ENCODE measurements at places on chromosomes 4 and X.

DNA sequence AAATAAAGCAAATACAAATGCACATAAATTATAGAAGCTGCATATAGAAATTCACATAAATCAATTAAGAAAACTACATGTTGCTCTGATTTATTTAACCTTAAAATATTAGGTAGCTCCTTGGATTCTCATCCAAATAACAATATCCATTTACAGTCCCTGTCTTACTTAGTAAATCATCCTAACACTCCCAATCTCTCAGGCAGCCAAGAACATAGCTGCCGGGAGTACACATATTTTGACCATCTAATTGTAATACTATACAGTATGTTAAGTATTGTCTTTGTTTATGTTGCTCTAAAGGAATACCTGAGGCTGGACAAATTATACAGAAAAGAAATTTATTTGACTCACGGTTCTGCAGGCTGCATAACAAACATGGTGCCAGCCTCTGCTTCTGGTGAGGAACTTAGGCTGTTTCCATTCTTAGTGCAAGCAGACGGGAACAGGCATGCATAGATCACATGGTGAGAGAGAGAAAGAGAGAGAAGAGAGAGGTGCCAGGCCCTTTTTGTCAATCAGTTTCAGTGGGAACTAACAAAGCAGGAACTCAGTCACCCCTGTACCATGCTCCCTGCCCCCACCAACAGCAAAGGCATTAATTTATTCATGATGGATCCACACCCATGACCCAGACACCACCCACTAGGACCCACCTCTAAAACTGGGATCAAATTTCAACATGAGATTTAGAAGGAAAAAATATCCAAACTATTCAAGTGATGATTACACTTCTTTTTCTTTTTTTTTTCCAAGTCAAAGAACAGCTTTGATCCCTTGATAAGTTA lies 614.8 kb upstream of the TECRL start:
- DNase-seq: no peak

DNA sequence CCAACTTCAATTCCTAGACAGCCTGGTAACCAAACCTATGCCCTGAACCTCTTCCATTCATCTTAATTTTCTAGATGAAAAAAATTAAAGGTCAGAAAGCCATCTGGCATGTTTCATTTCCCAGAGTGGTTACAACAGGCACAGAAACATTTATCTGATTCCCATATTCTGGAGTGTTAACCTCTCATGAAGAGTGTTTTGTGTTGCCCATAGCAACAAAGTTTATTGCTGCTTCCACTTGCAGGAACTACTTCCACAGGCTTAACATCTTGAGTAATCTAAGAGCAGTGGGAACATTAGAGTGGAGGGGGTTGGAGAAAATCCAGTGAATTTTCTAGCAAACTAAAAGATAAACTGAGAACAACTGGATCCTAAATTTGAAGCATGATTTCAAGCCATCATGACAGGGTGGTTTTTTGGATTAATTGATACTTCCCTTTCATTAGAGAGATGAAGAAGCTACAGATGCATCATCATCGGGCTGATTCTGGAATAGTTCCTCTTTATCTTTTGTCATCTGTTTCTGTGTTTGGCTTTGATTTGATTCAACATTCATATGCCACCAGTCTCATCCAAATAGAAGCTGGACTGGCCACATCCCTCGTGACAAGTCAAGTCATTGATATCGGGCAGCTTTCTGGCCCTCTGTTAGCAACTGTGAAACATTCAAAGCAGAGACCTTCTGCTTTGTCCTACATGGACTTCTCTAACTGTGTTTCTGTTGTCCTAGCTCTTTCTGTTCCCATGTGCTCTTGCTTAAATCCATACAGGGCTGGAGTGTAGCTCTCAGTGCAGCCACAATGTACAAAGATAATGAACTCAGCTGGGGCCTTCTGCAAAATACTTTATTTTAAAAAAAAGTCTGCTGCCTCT lies 167.3 kb downstream of the MID1IP1 start:
- DNase-seq: no peak

DNA sequence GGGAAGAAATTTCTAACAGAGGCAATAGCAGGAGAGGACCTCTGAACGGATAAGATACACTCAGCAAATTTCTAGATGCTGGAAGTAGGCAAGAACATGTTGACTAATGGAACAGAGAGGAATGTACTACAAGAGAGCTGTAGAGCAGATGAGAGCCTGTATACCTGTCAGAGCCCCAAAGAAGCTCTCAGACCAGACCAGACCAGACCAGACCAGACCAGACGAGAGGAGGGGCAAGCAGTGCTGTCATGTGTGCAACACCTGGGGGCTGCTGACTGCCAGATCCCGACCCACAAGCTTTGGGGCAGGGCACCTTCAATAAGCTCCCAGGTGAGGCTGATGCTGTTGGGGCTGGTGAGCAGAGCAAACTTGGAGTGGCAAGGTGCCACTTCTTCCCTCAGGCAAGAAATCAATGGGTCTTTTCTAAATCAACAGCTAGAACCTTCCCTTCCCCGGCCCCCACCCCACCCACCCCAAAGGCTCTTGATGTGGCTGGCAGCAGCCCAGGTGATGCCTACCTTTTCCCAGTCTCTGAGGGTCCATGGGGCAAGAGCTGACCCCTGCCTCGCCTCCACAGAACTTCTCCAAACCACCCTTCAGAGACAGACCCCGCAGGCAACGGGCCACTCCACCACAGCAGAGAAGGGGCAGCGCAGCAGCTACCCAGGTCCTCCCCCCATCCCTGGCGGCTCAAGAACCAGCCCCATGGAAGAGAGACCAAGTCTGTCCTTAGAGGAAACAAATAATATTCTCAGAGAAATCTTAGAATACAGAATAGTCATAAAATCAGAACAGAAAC lies 32.7 kb downstream of the MECP2 start:
- DNase-seq: no peak

DNA sequence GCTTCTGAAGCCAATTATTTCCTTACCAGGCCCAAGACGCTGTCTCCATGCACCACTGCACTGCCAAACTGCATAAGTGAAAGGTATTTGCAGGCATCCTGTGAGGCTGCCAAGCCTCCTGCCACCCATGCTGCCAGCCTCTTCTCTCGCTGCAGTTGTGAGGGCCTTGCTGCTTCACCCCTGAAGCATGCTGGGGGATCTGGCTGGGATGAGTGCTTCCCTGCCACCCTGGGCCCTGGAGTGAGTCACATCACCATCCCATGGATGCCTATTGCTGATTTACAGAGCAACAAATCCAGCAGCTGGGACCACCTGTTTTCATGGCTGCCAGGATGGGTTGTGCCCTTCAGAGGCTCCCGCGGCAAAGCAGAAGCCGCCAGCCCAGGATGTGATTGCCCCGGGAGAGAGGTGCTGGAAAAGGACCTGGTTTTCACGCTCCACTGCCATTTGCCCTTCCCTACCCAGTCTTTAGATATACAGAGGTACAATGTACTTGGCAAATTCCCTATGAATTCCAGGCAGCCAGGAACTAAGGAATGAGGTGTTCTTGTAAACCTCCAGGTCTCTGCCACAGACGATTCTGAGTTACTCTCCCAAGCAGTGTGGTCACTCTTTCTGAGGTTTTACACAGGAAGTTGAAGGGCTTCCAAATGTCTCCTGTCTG lies 41.5 kb upstream of the PTCHD1 start:
- DNase-seq: no peak

DNA sequence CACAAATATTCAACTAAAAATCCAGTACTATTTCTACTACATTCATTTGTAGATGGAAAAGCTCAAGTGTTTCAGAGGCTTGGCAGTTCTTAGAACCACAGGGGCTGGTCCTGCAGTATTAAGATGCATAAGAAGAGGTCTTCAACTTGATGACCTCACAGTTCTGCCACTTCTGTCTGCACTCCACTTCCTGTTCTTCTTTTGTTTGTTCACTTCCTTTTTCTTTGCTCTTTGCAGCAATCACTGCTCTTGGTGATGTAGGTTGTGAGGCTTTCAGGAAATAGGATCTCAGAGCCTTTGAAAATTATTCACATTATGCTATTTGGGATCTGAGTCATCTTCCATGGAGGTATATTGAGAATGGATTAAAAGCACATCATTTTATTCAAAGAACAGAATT lies 602.0 kb upstream of the CPEB2 start:
- no peak for DNase-seq

DNA sequence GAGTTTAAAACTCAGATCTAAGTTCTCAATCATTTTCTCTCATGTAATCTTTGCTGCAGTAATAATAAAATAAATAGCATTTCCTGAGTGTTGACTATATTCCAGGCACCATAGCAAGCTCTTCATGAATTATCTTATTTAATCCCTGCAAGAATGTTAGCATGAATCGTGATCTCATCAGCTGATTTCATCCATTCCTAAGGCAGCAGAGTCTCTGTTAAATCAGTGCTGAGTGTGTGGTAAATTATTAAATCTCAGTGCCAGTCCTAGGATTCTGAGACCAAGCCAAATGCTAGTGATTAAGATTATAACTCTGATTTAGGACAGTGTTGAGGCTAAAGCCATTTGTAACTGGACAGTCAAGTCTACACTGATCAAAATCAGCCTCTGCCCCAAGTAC lies 240.3 kb upstream of the TAPT1 start:
- no peak for DNase-seq

DNA sequence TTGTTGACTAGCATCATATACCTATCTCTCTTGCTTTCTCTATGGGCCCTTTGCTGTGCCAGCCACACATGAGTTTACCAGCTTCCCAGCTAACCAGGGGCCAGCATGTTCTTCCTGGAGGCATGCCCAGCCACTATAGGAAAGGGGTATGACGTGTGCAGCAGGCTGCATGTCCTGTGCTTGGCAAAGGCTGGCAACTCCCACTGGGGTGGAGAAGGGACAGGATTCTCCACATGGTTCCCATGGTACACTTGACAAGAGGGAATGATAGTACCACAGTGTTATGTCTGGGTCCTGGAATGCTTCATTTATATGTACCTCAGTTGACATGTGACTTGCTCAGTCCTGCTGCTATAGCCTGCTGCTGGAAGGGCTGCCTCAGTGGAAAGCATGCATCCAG lies 78.8 kb downstream of the TMEM164 start:
- no peak for DNase-seq

DNA sequence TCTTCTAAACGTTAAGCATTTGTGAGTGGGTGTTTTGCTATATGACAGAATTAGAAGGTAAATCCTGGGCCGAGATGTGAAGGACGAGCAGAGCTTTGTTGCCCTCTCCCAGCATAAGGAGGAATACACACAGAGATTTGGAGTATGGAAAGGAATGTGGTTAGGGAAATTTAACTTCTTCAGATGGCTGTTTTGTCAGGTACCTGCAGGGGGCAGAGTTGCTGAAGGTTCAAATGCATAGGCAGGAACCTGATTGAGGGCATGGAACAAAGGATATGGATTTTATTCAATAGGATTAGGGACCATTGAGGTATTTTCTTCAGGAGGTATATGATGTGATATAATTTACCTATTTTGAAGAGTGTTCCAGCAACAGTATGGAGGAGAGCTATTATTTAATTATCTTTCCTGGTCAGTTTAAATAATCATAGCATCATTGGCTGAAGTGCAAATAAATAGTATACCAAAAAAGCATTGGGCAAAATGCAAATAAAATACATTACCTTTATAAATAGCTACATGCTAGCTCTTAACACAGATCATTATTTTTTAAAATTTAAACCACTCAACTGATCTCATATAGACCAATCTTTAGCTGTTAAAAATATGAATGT lies 143.6 kb downstream of the SLIT2 start:
- peak; percentile 7 for DNase-seq

GRCh38 chrX:22015139-22015750 lies 16.9 kb upstream of the PHEX start:
- DNase-seq: no peak

DNA sequence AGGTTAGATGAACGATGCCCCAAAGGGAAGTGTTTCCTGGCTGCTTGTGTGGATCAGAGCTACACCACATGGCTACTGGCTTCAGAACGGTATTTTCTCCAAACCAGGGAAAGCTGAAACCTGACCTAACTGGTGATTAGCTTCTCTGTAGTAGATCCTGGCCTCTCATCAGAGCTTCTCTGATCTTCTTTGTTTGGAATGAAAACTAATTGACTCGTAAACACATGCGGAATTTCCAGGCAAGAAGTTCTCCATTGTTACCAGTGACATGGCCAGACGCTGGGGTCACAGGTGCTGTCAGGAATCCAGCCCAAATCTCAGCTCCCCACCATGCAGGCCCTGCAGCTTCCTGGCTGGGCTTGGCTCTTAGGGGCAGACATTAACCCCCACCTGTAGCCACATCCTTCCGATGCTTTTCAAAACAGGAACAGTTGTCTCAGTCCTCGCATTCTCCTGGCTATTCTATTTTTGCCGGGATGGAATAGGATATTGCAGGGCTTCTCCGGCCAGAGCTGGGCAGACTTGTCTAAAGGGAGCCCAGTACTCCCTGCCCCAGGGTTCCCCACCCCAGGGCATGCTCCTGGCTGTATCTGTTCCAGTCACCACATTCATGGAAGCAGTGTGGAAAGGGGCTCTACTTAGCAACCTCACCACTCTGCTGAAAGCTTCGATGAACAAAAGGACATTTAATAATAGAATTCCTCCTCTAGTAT lies 305.4 kb upstream of the F9 start:
- DNase-seq: no peak

- no peak for DNase-seq
Observed at GRCh38 chrX:100373673-100374072, 36.4 kb downstream of the PCDH19 start.

- no peak for DNase-seq
Observed at GRCh38 chr4:81509191-81509590, 37.5 kb upstream of the RASGEF1B start.

DNA sequence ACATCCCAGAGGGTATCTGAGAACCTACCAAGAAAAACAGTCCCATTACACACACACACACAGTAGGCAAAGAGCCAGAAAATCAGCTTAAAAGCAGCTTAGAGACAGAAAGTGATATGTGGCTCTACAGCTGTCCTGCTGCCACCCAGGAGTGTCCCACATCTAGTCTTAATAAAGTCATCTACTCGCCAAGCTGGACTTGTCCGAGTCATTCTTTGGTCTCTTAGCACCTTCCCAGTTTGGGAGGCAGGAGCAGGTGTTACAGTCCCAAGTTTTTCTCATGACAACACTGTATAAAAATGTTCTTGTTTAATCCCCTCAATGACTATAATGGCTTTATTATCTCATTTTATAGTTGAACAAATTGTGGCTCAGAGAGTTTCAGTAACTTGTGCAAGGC lies 252.5 kb upstream of the CASK start:
- DNase-seq: no peak

GRCh38 chrX:50680990-50681389 lies 133.0 kb downstream of the SHROOM4 start:
- DNase-seq: no peak

DNA sequence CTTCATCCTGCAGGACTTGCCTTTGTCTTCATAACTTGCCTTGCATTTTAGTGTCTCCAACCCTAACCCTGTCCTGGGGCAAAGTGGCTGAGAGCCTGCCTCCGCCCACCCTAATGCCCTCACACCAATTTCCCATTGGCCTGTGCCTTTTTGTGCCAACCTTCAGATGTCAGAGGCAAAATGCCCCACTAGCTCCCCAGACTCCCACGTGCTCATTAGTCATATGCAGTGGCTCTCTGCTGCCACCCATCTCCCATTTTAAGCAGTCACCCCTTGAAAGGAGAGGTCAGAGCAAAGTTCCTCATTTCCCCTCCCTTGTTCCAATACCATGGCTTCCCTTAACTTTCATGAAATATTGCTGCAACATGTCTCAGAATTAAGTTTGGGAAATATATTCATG lies 74.8 kb upstream of the PASD1 start:
- DNase-seq: peak; percentile 30
